ENCODE measurements at places on chromosomes 7 and 10.

- DNase-seq: no peak
These were observed 2.6 kb upstream of the MGAM2 start for GRCh38 chr7:142108728-142109505.

DNA sequence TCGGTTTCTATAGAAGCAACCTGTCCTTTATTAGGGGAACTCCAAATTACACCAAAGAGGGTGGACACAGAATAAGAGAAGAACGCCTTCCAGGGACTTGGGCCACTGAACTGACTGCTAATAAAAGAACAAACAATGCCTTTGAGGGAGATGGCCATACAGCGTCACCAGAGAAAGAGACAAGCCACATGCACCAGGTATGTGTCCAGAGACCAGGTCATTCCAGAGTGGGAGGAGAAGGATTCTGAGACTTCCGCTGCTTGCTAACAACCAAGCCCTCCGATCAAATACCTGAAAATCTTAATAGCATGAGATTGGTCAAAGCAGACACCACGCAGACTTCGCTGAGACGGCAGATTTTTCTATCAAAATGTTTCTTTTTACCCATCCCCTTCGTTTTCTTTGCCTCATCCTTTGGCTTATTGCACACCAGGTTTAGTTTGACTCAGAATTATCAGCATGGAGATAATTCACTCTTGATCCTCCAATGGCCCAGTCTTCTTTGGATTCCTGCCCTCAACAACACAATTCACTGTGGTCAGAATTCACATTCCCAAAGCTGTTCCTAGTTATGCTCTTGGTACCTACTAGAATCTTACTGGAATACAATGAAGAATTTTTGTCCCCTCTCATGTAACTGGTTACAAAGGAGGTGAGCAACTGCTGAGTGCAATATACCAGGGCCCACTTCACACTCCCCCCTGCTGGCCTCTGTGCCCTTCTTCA is 87.4 kb upstream of the DDC start:
- DNase-seq: no peak

DNA sequence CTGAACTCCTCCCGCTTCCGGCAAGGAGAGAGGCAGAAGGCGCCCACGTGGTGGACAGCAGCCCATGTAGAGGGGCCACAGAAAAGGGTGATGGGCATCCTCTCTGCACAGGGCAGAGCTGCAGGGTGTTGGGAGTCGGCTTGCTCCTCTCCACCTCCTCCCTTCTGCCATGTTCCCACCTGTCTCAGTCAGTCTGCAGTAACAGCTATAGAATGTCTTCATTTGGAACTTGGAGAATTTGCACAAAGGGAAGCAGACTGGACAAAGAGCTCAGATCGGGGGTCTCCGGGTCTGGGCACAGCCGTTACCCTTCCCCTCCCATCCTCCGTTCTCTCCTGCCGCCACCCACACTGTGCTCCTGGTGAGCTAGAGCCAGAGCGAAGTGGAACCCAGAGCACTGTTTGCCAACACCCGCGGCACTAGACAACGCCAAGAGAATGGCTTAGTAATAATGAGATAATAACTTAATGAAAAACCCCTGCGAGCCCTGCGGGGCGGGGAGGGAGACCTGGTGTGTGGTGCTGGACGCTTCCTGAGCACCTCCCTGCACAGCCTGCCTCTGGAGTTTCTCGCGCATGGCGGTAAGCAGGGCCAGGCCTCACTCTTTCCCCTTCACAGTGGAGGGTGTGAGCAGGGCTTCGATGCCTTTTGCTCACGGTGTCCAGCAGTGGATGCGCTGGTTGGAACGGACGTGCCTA is 254.7 kb downstream of the PAXIP1 start:
- DNase-seq: no peak

GRCh38 chr10:4191894-4192293 is 406.9 kb upstream of the KLF6 start:
- no peak for DNase-seq

DNA sequence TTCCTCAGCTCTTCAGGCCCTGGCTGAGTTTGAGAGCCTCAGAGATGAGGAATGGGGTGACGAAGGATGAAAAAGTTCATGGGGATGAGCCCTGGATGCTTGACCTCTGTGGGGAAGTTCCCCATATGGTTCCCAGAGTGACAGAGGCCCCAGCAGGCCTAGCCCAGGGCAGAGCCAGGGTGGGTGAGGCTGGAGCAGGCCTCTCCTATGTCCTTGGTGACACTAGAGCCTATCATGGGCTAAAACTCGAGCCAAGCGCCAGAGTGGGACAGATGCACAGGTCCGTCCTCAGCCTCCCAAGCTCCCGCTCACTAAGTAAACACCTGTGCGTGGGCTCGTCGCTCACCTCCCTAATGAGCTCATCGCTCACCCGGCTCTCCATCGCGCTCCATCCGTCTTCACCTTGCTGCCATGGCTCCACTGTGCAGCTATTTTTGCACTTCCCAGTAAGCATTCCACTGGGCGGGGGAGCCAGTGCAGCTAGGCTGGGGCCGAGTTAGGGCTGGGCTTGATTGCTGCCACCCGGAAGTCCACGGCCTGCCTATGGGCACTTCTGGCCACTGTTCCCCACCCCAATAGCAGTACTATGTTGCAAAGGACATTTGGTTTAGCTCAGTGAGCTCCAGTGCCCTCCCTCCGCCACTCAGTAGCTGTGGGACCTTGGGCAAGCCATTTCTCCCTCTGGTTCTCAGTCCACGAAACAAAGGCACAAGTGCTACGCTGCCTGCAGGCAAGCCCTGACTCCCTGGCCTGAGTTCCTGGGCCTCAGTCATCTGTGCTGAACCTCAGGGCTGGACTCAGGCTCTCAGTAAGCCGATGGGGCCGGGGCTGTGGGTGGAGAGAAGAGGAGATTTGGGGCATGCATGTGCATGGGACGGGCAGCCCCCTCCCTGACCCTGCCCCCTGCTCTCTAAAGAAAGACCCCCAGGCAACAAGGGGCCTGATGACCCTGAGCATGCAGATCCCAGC is 117.3 kb upstream of the PCBD1 start:
- no peak for DNase-seq

- peak; percentile 7 for DNase-seq
These were observed 103.7 kb downstream of the ZNF92 start for GRCh38 chr7:65477326-65477725.

GRCh38 chr7:31092606-31093005 is 40.5 kb downstream of the ADCYAP1R1 start:
- no peak for DNase-seq

GRCh38 chr10:118447478-118448270 is 105.5 kb upstream of the FAM204A start:
- peak; percentile 4 for DNase-seq

DNA sequence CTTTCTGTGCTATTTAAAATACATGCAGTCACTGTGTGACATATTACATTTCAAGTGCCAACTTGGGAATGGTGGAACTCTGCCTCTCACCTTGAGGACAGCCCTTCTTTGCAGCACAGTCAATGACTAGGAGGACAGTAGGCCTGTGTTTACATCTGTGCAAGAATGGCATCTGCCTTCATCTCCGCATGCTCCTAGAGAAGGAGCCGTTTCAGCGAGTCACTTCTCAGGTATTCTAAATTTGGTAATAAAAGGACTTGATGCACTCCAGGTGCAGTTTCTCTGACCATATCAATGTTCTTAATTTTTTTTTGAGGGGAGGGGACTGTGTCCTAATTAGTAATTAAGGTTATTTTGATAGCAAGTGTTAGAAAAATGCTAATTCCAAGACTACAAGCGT is 128.9 kb downstream of the SDK1 start:
- no peak for DNase-seq

Data from fibroblast of villous mesenchyme (primary cell).